ENCODE measurements at places on chromosomes 11 and 22. TPM values are rescaled to one million over a fixed set of nuclear protein-coding genes. Genes with fewer than 3 reads are reported as not detected.

DNA sequence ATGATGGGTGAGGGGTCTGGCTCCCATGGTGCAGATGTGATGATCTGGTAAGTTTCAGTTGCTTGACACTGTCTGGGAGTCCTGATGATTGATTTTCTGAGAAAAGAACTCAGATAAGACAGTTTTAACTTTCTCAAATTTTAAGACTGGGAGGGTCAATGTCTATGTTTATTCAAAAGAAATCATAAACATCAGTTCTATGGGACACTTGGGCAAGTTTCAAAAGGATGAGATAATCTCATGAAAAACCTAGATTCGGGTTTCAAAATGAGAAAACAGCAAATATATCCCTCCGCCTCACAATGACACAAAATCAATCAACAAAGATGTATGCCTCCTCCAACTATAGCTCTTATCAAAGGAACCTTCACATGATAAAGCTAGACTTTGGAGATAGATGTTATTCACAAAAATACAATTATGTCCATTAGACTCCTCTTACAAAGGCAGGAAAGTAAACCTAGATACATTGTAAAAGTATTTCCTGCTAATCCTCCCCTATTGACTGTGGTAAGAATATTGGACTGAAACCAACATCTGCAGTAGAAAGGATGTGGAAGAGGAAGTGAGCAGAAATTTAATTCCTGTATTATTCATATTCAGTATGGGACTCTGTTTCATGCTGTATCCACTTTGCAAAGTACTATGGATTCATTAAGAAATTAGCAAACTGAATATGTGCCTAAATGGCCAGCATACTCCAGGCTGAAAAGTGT lies 21.6 kb downstream of the SVIP start:
- H3K36me3 ChIP-seq = no peaks in the 10 kb centered on the region
- DNase-seq = no peak
- H3K4me3 ChIP-seq = no peak overlapping the region
- no peaks in the 10 kb centered on the region for H3K4me1 ChIP-seq
- H3K27ac ChIP-seq = no peak overlapping the region

- DNase-seq = no peak
- no peaks in the 10 kb centered on the region for H3K36me3 ChIP-seq
- H3K4me3 ChIP-seq = no peak overlapping the region
- H3K4me1 ChIP-seq = no peaks in the 10 kb centered on the region
Measured at GRCh38 chr11:71188886-71189767, 63.2 kb downstream of the SHANK2 start.

PRG2 gene
- not detected for total RNA-seq

DNA sequence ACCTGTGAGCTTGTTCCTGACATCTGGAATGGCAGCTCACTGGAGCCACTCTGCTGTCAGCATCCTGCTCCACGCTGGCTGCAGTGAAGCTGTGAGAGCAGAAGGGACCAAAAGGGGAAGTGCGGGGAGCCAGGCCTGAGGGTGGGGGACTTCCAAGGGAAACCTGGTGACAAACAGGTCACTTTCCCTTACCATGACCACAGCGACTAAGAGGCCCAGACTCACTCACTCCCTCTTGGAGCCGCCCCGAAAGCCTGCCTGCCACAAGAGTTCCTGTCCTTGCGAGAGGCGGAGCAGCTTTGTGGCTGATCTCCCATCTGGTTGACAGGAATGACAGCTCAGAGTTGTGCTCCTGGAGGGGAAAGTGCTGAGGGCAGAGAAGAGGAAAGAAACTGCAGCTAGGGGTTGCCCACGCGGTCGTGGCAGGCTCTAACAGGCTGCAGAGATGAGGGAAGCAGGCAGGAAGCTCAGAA lies 183.8 kb upstream of the NTM start:
- H3K4me3 ChIP-seq = no peak overlapping the region
- peaks cover 39% of the 10 kb centered on the region for H3K27me3 ChIP-seq
- H3K36me3 ChIP-seq = no peaks in the 10 kb centered on the region
- no peak for DNase-seq

GRCh38 chr11:43555186-43555585 lies 125.4 kb upstream of the HSD17B12 start:
- DNase-seq = no peak
- no peaks in the 10 kb centered on the region for H3K4me1 ChIP-seq
- no peaks in the 10 kb centered on the region for H3K36me3 ChIP-seq
- no peak overlapping the region for H3K4me3 ChIP-seq
- H3K27me3 ChIP-seq = peaks cover 89% of the 10 kb centered on the region

DNA sequence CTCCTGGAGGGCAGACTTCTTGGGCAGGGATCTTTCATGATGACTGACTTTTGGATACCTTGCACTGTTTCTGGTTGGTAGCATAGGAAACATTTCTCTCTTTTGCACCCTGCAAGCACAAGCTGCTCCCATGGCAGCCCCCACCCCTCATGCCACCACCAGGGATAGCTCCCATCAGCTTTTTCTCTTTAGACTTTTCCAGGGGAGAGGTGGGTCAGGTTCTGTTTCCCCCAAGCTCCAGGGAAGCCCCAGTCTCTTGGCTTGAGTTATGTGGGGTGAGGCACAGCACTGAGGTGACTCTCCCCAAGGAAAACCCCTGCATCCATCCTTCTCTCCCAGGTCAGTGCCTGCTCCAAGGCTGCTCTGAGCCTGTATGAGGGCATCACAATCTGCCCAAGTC lies 22.5 kb downstream of the LRRC32 start:
- no peaks in the 10 kb centered on the region for H3K36me3 ChIP-seq
- no peak overlapping the region for H3K27ac ChIP-seq
- DNase-seq = no peak
- no peak overlapping the region for H3K4me3 ChIP-seq

GRCh38 chr11:65482306-65482850 lies 16.5 kb upstream of the MALAT1 start:
- no peaks in the 10 kb centered on the region for H3K36me3 ChIP-seq
- 0 out of 2 replicates have a peak overlapping the region, but pooled peaks have one; percentile 27 for H3K27ac ChIP-seq
- H3K27me3 ChIP-seq = no peaks in the 10 kb centered on the region
- peaks cover 58% of the 10 kb centered on the region for H3K4me1 ChIP-seq
- no peak overlapping the region for H3K4me3 ChIP-seq
- no peak for DNase-seq

DNA sequence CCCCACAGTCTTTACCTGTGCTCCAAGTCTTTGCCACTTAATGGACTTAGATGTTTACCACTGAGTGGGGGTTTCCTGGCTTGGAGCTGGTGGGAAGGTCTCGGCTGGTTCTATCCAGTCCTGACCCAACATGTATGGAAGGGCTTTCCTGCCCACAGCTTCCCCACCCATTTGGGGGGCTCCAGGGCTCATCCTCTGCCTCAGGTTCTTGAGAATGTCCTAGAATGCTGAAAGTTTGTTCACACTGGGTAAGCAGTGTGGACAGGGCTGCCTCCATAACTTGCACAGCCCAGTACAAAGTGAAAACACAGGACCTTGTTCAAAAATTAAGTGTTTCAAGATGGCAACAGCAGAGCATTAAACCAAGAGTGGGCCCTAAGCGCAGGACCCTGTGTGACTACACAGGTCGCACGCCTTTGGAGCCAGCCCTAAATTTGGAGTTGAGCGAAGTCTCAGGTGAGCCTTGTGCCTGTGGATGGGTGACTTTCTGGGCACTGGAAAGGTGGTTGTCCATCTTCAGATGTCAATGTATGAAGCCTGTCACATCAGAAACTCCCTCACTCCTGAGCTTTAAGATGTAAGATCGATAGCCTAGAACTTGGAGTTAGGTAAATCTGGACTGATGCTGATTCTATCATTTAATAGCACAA lies 72.7 kb upstream of the NARS2 start:
- DNase-seq = no peak
- no peak overlapping the region for H3K4me3 ChIP-seq
- no peaks in the 10 kb centered on the region for H3K36me3 ChIP-seq

DNA sequence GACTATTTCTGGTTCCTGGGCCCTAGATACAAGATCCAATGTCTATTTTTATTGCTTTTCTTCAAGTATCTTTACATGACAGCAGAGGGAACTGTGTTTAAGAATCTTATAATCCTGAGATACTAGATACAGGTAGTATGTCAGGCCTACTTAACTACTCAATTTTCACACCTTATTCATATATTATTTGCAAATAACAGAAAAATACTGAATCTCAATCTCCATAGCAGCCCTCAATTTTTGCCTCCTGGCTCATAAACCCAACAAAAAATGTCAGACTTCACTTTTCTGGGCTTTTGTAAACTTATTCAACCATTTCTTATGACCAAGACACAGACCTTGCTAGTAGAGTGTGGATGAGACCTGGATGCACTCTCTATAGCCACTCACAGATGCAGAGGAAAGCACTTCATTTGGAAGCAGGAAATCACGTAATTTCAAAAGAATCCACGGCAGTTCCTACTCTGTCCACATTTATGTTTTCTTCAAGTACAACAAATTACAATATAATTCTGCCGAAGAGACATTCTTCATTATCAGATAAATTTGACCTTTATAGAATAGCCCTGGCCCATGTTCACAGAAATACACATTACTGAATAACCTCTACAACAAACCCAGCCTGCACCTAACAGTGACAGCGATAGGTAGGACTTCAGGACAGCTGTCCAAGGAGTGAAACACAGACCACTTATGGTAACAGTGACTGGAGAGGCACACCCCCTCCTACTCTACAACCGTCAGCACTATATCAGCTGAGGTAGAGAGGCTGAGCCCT lies 62.0 kb upstream of the YPEL1 start:
- no peak overlapping the region for H3K4me3 ChIP-seq
- no peak for DNase-seq
- no peak overlapping the region for H3K27ac ChIP-seq

ROBO4 gene
- 0.20 TPM for total RNA-seq

XKR3 gene
- total RNA-seq = not detected

GRCh38 chr11:95496901-95497300 lies 265.9 kb upstream of the SESN3 start:
- DNase-seq = no peak
- H3K27ac ChIP-seq = no peak overlapping the region
- no peaks in the 10 kb centered on the region for H3K36me3 ChIP-seq
- H3K4me1 ChIP-seq = no peaks in the 10 kb centered on the region
- no peaks in the 10 kb centered on the region for H3K27me3 ChIP-seq

DNA sequence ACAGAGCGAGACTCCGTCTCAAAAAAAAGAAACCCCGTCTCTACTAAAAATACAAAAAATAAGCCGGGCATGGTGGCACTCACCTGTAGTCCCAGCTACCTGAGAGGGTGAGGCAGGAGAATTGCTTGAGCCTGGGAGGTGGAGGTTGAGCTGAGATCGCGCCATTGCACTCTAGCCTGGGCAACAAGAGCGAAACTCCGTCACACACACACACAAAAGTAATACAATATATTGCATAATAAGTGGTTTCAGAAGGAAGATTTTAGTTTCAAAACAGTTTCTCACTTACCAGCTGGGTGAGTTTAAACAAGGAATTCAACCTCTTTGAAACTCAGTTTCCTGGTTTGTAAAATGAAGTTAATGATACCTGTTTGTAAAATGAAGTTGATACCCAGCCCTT lies 32.7 kb upstream of the HTR3A start:
- no peak for DNase-seq
- H3K36me3 ChIP-seq = no peaks in the 10 kb centered on the region
- peaks cover 98% of the 10 kb centered on the region for H3K27me3 ChIP-seq
- no peaks in the 10 kb centered on the region for H3K4me1 ChIP-seq
- no peak overlapping the region for H3K4me3 ChIP-seq

SPTBN2 gene
- 66.8 TPM for total RNA-seq

SLC5A1 gene
- total RNA-seq = not detected

PRR33 gene
- total RNA-seq = not detected

CREB3L1 gene
- total RNA-seq = 3.1 TPM

DNA sequence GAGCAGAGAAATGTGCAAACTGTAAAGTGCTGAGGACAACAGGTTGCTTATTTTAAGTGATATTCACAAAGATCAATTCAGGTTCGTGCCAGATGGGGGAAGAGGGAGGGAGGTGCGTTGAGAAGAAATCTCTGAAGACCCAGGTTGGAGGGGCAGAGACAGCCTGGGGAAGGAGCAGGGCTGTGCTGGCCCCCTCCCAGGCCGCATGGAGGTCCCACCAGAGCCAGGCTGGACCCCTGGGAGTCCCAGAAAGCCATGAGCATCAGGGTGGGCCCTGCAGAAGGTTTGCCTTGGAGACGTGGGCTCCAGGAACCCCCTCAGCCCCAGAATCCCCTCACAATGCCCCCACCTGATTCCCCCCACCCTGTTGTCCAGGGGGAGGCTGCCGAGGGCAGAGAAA lies 47.4 kb downstream of the IGLL1 start:
- H3K27me3 ChIP-seq = peaks cover 86% of the 10 kb centered on the region
- H3K4me1 ChIP-seq = no peaks in the 10 kb centered on the region
- no peak overlapping the region for H3K27ac ChIP-seq
- no peak overlapping the region for H3K4me3 ChIP-seq
- no peak for DNase-seq
- H3K36me3 ChIP-seq = no peaks in the 10 kb centered on the region

DNA sequence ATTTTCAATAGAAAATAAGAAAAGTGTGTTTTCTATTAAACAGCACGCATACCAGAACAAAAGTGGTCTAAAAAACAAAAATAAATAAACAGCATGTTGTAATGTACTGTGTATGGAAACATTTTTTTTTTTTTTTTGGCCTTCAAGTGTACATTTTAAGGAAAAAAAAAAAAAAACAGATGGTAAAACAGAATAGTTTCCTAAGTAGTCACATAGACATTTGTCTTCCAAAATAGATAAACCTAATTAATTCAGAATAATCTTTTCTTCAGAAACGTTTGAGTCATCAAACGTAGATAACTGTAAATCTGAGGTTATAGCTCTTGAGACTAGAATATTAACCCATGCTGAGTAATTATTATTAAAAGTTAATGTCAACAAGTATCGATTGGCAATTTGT lies 396 bp upstream of the CFAP300 start:
- no peaks in the 10 kb centered on the region for H3K36me3 ChIP-seq
- H3K4me1 ChIP-seq = no peaks in the 10 kb centered on the region

- DNase-seq = no peak
- no peaks in the 10 kb centered on the region for H3K27me3 ChIP-seq
- H3K4me1 ChIP-seq = no peaks in the 10 kb centered on the region
- no peaks in the 10 kb centered on the region for H3K36me3 ChIP-seq
- H3K27ac ChIP-seq = no peak overlapping the region
- no peak overlapping the region for H3K4me3 ChIP-seq
Measured at GRCh38 chr11:8487261-8487660, 106.8 kb downstream of the STK33 start.

- H3K27me3 ChIP-seq = no peaks in the 10 kb centered on the region
- H3K4me3 ChIP-seq = no peak overlapping the region
- no peaks in the 10 kb centered on the region for H3K36me3 ChIP-seq
- DNase-seq = no peak
Measured at GRCh38 chr11:27385245-27385644, 22.2 kb upstream of the CCDC34 start.

GGTLC2 gene
- not detected for total RNA-seq

F2 gene
- total RNA-seq = 0.20 TPM

P2RX6 gene
- total RNA-seq = 2.7 TPM

- no peak overlapping the region for H3K4me3 ChIP-seq
- no peaks in the 10 kb centered on the region for H3K27me3 ChIP-seq
- H3K36me3 ChIP-seq = no peaks in the 10 kb centered on the region
- H3K27ac ChIP-seq = no peak overlapping the region
- no peaks in the 10 kb centered on the region for H3K4me1 ChIP-seq
- DNase-seq = peak; percentile 63
Measured at GRCh38 chr11:40328890-40329614, 1130.4 kb downstream of the LRRC4C start.
